ENCODE measurements at places on chromosomes 5 and 9. TPM values are rescaled to one million over a fixed set of nuclear protein-coding genes. Genes with fewer than 3 reads are reported as not detected.

- DNase-seq: no peak
These were observed 796 bp downstream of the TRIM52 start for GRCh38 chr5:181259974-181260719.

DNA sequence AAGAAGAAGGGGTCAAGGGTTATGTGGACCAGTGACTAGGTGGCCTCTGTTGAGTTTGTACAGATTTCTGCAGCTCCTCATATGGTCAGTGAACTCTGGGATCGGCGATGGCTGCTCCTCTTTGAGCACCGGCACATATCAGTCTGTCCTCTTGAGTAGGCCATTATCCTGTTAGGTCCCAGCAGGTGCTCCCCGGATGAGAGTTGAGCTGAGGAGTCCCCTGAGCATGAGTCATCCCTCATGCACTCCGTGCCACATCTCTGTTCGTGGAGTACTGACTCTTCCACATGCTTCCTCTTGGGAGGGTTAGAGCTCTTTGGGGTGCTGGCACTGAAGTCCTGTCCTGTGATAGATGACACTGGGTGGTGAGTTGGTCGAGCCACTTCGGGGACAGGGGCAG, 143.7 kb downstream of the PTTG1 start:
- DNase-seq: no peak

DNA sequence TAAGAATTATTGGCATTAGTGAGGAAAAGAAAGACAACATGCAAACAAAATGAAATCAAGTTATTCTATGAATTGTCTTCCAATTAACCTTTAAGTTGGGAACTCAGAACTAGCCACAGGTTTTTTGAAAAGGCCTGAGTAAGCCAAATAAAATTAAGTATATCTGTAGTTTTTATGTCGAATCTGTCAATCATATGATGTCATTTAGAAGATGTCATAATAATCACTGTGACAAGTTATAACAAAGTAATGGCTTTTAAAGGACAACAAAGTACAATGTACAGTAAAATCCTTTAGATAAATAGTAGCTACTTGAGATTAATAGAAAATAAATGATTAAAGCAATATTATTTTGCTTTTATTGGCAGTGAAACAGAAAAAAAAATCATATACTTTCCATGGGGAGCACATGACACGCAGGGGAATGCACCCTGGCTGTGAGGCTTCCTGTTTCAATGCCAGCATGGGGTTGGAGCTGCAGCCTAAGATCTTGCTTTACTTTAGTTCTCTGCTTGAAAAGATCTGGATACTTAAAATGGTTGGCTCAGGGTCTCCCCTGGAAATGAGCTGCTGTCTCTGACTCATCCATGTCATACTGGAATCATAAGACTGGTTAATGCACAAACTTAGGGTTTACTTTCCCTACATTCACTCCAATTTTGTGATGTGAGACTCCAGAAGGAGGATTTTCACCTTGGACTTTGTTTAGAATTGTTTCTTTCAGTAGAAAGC, 284.3 kb downstream of the TAF11L14 start:
- DNase-seq: no peak

DNA sequence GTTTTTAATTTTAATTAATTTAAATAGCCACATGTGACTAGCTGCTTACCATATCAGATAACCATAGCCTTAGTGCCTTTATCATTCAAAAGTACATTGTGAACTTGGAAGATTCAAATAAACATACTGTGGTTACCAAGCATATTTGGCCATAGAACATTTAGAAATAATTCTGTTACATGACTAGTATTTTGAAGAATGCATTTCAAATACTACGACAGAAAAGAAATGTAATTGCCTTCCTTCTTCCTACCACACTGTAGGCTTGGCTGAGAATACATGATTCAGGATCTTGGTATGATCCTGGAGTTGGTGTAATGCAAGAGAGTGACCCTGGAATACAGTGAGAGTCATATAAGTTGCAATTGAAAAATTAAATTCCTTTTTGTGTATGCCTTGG, 109.7 kb upstream of the PCA3 start:
- DNase-seq: no peak

- DNase-seq: no peak
These were observed 29.8 kb downstream of the TARS1 start for GRCh38 chr5:33470544-33470943.

GRCh38 chr5:59275510-59276324, 617.8 kb downstream of the PDE4D start:
- no peak for DNase-seq

DNA sequence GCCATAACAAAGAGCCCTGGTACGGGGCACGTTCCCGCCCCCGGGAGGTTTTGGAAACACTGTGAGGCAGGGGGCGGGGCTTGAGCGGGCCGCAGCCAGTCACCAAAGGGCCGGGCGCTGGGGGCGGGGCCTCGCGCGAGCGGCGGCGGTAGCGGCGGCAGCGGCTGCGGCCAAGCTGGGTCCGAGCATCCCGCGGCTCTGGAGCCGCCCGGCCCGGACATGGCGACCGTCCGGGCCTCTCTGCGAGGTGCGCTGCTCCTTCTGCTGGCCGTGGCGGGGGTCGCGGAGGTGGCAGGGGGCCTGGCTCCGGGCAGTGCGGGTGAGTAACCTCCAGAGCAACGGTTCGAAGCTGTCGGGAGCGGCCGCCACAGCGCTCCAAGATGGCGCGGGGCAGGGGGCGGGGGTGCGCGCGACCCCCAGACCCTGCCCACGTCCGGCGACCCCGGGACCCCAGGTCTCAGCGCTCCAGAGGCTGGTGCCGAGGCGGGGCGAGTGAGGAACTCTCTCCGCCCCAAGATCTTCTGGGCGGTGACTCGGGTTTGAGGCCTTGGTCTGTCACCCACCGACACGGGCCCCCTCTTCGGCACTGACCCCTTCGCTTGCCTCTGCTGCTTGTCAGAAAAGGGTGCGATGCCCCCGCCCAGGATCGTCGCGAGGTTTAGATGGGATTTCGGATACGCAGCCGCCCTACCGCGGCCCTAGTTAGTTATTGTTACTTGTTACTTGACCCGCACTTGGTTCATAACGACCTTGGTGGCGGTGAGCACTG, at the start of gene RECK:
Gene RECK, plus strand, starts transcription at position 134 of the 769 bp plus-strand sequence. Its CDS starts 86 bp downstream, at position 220.
- DNase-seq: peak; percentile 89

DNA sequence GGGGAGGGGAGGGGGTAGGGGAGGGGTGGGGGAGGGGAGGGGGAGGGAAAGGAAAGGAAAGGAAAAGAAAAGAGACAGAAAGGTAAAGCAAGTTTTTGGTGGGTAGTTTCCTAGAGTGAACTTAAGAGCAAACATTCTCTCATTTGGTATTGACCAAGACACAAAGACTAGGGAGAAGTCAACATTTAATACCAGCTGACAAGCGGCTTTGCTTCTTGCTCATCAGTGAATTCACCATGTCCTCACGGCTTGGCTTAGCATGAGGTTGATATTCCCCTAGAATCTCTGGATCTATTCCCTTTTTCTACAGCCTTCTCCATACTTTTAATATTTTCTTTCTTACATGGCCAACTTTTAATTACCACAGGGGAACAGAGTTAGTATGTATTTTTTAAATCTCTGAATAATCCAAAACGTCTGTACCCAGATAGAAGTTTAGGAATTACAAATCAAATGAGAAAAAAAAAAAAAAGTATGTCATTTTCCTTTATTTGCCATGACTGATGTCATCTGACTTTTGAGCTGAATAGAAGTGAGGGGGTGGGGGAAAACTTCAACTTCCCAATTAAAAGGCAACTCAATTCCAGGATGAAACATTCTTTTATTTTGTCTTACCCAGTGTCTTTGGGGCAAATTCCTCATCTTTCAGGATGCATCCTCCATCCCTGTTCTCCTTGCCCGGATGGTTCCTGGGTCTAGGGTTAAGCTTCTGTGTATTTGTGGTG, 40.1 kb upstream of the GLIS3 start:
- no peak for DNase-seq

- DNase-seq: no peak
These were observed 133.0 kb downstream of the ATG10 start for GRCh38 chr5:82104872-82105271.

GRCh38 chr5:89445106-89445745, 562.2 kb upstream of the MEF2C start:
- no peak for DNase-seq

DNA sequence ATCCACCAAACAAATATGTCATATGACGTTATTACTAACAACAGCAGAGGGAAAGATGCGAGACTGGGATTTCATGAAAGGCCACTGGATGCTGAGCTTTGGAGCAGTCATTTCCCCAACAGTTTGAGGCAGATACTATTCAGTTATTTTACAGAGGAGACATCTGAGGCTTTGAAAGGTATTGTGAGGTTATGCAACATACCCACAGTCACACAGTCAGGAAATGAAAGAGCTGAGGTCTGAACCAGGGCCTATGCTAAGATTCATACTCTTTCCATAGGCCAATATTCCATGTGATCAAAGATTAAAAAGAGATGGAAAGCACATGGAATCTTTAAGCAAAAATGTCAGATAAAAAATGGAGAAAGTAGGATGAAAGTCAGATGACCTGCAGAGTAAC, 63.0 kb downstream of the LPAR1 start:
- DNase-seq: no peak

GRCh38 chr9:78358329-78359051, 61.6 kb downstream of the PSAT1 start:
- DNase-seq: no peak

- DNase-seq: no peak
These were observed 58.0 kb downstream of the DOCK2 start for GRCh38 chr5:169695025-169695625.

DNA sequence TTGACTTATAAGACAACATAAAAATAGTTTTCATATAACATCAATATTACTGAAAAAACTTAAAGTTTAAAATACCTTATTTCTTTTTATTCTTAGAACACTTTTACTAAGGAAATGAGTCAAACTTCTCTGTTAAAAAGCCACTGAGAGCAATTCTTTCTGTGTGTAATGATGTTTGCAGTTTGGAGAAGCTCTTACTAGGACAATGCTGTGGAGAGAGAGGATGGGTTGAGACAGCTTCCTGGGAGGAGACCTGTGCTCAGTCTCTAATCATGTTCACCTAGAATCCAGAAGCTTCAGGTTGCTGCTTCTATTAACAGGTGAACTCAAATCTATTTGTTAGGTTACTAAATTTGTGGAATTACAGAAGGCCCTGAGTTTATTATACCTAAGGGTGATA, 198.5 kb downstream of the DNAH5 start:
- no peak for DNase-seq

- no peak for DNase-seq
These were observed 48.7 kb upstream of the ZNF366 start for GRCh38 chr5:72555871-72556270.

HABP4 gene
- 11.6 TPM for total RNA-seq

UBE2QL1 gene
- 0.35 TPM for total RNA-seq

SOX30 gene
- total RNA-seq: 0.09 TPM

MTX3 gene
- 39.8 TPM for total RNA-seq

PAEP gene
- not detected for total RNA-seq

TAS2R1 gene
- total RNA-seq: not detected

PCDHAC1 gene
- total RNA-seq: not detected

PCDHGA5 gene
- 0.12 TPM for total RNA-seq

ZBTB26 gene
- 7.7 TPM for total RNA-seq

PRR16 gene
- total RNA-seq: not detected
